Activated naive CD4-positive, alpha-beta T cell treated with anti-CD3 and anti-CD28 coated beads for 36 hours (primary cell): ENCODE measurements at places on chromosomes 16 and 17.

- no peak for DNase-seq
These were observed 17.0 kb downstream of the IRX5 start for GRCh38 chr16:54947616-54948015.

GRCh38 chr16:69851491-69852240 is 89.5 kb downstream of the WWP2 start:
- DNase-seq: no peak

DNA sequence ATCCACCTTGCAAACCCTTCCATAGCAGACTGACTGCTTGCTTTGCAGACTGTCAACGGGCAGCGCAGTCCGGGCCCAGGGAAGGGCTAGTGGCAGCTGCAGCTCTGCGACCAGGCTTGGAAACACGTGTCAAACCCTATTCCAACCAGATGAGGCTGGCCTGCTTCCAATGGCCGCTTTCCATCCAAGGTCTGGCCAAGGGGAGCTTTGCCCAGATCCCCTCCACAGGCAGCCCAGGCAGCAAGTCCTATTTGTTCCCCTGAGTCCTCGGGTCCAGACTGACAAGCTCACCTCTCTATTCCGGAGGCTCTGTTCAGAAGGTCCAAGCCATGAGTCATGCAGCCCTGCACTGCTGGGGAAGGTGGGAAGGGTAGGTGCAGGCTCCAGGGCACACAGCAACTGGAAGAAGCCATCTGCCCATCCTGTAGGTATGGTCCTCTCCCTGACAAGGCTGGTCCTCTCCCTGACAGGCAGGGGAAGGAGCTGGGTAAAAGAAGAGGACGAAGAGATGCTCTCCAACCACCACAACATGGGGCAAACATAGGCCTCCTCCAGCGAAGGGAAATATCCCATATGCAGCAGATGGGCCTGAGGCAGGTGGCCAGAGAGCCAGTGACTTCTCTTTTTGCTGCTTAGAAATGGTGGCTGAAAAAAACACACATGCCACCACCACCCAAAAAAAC is 22.6 kb upstream of the AXIN2 start:
- peak; percentile 36 for DNase-seq

DNA sequence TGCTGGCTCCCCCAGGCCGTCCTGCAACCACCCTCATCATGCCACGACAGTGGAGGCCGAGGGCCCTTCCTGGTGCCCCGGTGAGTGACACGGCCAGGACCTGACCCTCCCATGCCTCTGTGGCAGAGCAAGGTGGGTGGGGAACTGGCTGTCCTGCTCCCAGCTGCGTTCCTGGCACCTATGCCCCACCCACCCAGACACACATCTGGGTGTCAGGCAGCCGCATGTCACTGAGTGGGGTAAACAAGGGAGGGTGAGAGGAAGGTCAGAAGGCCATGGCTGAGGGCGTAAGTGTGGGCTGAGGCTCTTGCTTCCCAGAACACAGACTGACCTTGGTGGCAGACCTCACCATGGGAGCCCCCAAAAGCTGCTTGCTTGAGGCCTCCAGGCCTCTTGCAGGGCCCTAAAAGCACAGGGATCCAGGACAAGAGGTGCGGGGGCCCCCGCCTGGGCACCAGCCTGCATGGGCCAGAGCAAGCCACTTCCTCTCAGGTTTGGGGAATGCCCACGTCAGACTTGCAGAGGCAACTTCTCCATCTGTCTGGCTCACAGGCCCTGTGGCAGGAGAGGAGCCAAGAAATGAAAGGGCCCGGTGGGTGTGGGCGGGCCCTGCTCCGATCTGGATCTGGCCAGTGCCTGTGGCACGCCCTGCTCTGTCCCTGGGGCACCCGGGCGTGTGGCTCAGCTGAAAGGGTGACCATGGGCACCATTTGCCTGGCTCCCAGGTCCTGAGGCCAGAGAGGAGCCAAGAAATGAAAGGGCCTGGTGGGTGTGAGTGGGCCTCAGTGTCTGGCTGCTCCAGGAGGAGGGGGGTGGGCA is 3.9 kb upstream of the CCDC57 start:
- peak; percentile 66 for DNase-seq

DNA sequence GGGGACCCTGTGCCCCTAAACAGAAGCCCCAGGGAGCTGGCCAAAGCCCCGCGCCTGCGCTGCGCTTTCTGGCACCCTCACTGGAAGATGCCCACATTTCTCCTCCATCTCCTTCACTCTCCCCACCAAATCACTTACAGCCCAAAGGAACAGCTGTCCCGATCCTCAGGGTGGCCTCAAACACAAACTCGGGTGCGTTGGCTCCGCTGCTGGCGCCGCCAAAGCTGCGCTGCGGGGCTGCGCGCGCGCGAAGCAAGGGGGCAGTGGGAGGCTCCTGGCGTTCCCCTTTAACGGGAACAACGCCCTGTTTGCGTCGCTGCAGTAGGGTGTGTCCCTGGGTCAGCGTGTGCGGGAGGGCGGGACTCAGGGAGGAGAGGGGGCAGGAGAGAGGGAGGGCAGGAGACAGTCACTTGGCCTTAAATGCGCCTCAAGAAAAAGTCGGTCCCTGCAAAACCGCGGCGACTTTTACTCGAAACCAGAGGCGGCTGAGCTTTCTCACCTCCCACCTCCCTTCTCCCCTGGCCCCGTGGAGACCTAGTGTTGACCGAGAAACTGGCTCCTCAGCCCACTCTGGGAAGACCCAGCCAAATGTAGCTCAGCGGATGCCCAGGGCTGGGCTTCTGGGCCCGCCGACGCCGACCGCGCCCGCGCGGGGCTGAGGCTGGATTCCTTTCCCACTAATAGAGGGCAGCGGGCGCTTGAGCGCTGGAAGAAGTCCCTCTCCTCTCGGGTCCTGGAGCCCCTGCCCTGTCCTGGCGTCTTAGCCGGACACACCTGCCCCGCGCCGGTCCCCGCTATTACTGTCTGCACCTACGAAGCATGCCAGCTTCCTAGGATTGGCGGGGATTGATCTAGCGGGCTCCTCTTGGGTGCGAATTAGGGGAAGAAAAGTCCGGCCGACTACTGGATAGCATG is 2.6 kb downstream of the PMP22 start:
- no peak for DNase-seq

GRCh38 chr17:7249214-7249613 is 2.3 kb downstream of the CTDNEP1 start:
- no peak for DNase-seq

GRCh38 chr17:62920300-62920699 is 45.7 kb upstream of the TANC2 start:
- no peak for DNase-seq

DNA sequence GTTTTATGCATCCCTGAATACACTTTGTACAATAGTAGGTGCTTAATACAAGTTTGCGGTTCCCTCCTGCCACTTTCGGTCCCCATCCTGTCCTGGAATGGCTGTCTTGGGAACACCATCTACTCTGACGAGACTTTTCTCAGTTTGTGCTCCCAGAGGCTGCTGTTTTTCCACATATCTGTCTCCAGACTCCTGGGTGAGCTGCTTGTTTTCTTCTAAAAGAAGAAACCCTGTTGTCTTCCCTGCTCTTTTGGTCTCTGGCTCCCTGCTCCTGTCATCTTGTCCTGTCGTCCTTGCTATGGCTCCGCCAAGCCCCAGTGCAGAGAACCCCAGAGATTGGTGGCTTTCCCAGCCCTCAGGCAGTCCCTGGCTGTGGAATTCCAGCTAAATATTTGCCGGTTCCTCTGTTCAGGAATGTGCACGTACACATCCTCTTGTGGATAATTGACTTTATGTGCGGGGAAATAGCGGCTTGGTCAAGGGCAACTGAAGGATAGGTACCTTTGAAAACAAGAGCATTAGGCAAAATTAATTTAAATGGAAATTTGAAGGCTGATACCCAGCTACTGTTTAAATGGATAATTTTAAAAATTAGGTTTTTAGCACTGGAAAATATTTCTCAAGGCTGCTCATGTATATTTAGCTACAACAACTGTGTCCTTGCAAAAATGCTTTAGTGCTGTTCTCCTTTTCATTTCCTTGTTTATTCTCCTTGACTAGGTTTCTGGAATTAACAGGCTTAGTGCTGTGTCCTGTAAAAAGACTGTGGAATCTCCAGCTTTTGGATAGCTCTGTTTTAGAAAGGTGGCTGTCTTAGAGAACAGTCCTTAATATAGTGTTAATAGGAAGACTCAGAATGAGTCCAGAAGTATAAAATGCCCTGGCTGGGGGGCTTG is 50.2 kb upstream of the SLC12A3 start:
- no peak for DNase-seq

DNA sequence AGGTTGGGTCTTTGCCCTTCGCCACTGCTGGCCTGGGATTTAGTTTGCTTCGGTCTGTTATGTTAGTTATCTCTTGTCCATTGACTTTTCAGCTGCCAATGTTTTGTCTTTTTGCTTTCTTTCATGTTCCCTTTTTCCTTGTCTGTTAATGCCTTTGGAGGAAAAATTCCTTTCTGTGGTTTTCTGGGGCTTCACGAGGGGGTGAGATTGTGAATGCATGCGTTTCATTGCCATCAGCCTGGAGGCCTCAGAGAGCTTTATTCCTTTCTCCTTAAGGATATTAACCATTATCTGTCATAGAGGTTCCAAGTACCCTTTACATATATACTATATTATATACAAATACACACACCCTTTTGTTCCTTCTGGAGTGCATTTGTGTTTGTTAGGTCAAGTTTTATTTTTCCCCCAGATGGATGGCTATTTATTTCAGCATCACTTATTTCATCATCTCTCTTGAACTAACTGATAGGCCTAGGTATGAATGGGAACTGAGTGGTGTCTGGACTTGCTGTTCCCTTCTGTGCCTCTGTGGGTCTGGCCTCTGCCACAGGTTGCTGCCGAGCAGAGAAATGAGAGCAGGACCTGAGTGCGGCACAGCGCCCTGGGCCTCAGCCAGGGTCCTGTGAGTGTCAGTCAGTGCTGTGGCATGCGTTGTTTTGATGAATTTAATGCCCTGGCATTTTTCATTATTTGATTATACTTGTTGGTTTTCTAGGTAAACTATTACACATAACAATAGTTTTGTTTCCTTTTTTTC is 193.4 kb downstream of the LGALS9B start:
- DNase-seq: peak; percentile 53

GRCh38 chr17:45837187-45837586 is 7.5 kb upstream of the SPPL2C start:
- no peak for DNase-seq
